ENCODE measurements at places on chromosomes 1 and 21.
A peak's percentile ranks its signal among the peaks of the same experiment; 100 is the strongest.

DNA sequence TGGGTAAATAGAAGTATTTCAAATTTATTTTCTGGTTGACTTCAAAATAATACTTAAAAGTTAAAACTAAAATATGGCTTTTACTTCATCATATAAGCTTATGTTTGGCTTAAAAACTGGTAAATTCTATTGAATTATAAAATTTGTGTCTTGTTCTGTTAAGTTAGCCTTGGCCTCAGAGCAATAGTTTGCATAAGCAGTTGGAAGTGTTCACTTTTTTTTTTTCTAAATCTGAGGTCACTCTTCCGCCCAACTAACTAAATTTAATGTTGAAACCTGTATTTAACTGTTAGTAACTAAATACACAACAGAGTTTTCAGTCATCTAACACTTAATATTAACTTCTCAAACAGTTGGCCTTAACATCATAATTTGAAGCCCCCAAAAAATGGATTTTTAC is 871.7 kb upstream of the ADAMTS5 start:
- no peak for DNase-seq

DNA sequence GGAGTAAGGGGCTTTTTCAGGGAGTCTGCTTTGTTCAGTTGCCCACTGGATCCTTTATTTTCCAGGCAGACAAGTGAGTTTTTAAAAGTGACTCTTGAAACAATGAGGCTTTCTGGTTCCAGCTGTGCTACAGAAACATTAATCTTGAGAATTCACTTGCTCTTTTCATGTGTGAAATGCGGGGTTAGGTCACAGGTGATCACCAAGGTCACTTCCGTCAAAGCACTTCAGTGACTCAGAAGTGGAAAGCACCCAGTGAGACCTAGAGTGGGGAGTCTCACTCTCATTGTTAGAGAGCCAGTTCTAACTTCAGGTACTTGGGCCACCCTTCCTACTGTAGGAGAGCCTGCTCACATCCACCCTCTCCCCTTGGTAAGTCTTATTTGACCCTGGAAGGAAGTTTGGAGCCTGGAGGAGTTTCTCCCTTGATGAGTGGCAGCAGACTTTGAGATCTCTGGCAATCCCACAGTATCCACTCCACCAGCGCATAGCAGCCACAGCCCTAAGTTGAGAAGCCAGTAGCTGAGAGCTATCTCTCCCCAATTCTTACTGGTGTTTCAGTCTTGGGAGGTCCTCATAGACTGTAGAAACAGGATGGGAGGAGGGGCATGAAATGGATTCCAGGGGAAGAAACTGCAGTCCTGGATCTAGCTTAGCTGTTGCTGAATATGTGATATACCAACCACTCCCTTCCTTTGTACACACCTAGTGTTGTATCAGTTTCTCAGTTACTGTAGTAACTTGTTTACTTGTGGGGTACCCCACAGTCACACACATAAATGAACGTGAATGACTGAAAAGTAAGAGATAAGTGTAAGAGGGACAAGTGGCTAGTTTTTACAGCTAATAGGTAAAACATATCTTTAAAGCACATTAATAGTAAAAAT is 3.1 kb downstream of the TACSTD2 start:
- no peak for DNase-seq

DNA sequence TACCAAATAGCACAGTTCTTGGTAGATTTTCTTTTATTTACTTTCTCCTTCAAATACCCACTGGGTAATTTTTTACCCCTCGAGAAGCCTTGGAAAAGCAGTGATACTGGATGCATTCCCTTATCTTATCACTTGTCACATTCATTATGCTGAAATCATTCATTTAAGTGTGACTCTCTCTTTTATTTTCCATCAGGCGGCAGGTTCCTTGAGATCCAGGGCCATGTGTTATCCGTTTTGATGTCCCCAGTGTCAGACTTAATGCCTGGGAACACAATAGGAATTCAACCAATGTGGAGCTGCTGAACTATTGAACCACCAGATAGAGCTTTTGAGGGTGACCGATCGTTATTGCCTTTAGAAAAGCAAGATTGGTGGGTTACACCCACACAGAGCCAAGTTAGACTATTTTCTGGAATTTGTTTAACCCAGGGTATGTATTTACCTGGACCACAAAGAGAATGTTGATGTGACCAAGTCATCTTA is 51.5 kb upstream of the ATP5PO start:
- no peak for DNase-seq

- DNase-seq, result no peak
Observed at GRCh38 chr1:177126267-177126666, 38.2 kb downstream of the ASTN1 start.

- DNase-seq, result no peak
Observed at GRCh38 chr1:230316864-230317745, 109.0 kb downstream of the PGBD5 start.

DNA sequence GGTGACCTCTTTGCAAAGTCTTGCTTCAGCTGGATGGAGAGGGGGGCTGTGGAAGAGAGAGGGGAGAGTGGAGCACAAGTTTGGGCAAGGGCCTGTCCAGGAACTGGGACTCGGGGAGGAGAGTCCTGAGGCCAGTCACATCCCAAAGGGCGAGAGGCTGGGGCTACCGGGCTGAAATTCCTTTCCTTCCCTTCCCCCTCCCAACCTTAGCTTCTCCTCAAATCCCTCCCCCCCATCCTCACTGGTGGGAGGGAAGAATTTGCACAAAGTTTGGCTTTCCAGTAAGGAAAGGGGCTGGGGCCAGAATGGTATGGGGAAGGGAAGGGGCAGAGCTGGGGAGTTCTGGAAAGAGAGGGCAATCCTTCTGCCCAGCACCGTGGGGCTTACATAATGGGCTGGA is 854 bp downstream of the CNTN2 start:
- no peak for DNase-seq

- DNase-seq, result no peak
Observed at GRCh38 chr1:230321741-230322420, 104.3 kb downstream of the PGBD5 start.

DNA sequence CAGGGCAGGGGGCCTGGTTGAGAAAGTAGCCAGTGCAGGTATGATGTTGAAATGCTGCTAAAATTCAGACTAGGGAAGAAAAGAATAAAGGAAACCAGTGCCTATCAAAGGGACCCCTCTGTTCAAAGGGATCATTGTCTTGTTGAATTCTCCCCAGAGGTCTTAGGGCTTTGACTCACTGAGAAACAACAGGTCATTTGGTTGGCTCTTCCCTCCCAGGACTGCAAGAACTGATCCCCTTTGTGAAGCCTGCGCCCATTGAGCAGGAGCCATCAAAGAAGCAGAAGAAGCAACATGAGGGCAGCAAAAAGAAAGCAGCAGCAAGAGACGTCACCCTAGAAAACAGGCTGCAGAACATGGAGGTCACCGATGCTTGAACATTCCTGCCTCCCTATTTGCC is 11.8 kb upstream of the CELSR2 start:
- DNase-seq, result no peak

GRCh38 chr1:43995984-43996732 is 4.8 kb downstream of the CCDC24 start:
- DNase-seq, result no peak

DNA sequence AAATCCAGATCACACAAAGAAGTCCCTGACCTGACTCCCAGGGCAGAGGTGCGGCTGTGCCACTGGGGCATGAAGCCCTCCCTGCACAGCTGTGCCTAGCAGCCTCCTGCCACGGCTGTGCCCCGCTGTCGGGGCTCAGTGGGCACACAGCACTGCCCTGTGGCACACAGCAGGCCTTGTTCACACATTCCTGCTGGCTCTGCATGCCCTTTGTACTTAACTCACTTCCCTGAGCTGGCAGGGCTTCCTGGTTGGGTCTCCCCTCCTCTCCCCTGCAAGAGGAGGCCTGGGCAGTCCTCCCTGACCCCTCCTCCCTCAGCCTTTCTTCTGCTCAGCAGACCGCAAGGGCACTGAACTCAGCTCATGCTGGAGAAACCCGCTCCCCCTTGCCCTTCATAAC is 14.8 kb downstream of the LHX4 start:
- DNase-seq, result no peak

GRCh38 chr1:89762779-89763648 is 57.8 kb upstream of the LRRC8D start:
- DNase-seq, result peak; percentile 81

GRCh38 chr1:90879281-90879680 is 142.6 kb downstream of the ZNF644 start:
- peak; percentile 50 for DNase-seq

DNA sequence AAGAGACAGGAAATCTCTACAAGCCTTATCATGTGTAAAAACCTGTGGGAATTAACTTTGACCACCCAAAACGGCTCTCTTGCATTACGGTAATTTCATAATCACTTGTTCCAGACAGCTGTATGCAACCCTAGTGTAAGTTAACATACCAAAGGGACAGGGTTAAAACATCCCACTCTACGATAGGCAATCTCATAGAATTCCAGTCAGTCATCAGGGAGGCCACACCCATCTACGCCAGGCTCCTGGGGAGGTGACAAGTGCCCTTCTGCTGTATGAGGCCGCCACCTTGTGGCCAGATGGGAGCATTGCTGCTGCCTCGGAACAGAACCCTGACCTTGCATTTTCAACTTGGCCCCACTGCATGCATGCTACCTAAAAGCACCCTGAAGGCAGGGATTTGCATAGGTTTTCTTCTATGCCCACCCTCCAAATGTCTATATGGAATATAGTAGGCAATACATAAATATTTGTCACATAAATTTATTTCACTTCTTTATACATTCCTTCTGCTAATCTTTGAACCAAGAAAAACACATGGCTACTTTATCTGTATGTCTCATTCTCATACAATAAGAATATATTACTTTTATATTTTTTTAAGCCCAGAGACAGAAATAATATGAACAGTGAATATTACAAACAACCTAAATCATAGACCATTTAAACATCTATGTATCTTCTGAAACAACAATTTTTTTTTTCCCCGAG is 12.6 kb downstream of the HSF2BP start:
- peak; percentile 89 for DNase-seq

- no peak for DNase-seq
Observed at GRCh38 chr1:81756872-81757271, 43.9 kb upstream of the ADGRL2 start.

GRCh38 chr21:46320331-46320801 is 3.3 kb downstream of the C21orf58 start:
- no peak for DNase-seq

GRCh38 chr1:33438364-33439160 is 7.7 kb upstream of the PHC2 start:
- no peak for DNase-seq

DNA sequence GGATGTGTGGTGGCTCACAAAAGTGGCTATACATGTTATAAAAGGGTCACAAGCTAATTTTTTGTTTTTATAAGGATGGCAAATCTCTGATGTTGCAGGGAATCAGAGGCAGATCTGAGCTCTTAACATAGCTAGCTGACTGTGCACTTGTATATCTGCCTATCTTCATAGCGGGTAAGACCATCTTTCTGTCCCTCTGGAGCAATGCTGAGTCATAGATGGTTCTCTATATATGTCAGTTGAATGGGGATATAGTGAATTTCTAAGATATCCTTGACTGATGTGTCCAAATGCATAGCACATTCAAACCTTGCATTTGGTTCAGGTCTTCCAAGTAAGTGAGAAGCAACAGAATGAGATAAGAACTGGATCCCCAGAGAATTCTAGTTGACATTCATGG is 272.6 kb upstream of the PROX1 start:
- DNase-seq, result no peak

DNA sequence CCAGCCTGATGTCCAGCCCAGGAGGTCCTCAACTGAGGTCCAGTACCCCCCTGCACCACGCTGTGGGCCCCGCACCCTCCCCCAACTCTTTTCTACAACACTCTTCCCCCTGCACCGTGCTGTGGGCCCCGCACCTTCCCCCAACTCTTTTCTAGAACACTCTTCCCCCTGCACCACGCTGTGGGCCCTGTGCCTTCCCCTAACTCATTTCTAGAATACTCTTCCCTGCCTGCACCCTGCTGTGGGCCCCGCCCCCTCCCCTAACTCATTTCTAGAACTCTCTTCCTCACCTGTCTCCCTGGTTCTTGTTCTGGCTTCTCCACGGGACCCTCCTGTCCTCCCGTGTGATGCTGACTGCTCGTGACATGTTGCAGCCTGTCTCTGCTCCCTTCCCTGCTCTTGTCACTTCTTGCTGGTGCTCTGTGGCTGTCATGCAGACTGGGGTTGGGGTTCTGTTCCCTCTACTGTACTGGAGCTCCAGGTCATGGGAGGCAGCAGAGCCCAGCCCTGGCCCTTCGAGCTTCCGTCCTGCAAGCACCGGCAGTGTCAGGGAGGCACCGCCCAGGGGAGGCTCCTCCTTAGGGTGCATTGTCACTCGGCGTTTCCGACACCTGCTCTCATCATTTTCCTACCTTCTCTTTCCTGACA is 160.1 kb upstream of the COL6A1 start:
- DNase-seq, result no peak

DNA sequence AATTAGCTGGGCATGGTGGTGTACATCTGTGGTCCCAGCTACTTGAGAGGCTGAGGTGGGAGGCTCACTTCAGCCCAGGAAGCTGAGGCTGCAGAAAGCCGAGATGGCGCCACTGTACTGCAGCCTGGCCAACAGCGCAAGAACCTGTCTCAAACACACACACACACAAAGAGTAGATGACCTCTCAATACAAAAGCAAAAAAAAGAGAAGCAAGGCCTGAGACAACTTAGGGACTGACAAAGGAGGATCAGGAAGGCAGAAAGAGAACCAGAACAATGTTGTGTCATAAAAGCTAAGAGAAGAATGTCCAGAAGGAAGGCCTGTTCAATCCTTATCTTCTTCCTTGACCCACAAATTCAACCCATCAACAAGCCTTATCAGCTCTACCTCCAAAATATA is 18.5 kb downstream of the WASF2 start:
- no peak for DNase-seq

GRCh38 chr1:167720965-167721616 is 691 bp upstream of the MPZL1 start:
- no peak for DNase-seq

DNA sequence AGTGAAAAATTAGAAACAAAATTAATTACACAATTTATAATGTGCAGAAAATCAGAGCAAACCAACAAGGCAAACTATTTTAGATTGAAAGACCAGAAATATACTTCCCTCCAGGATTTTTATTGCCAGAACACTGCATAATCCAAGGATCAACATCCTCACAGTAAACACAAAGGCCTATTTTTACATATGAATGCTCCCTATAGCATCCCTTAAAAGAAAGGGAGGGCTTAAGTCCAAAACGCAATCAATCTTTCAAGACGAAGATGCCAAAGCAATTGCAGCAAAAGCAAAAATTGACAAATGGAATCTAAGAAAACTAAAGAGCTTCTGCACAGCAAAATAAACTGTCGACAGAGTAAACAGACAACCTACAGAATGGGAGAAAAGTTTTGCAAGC is 18.6 kb upstream of the CHIA start:
- no peak for DNase-seq

DNA sequence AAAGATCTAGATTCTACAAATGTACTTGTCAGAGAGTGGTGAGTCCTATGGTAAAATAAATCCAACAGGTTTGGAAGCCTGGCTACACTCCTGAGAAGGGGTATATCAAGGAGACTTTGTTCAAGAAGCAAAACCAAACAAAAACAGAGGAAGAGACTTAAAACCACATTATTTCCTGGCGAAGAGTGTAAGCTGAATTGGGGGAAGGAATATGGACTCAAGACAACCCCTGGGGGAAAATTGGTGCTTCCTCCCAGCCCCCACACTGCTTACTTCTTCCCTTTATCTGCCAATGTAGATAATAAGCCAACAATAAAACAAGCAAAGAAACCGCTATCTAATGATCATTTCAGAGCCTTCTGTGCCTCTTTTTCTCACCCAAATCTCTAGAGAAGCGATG is 48.4 kb upstream of the ZBTB18 start:
- no peak for DNase-seq

GRCh38 chr1:6033986-6034749 is 11.5 kb upstream of the KCNAB2 start:
- peak; percentile 4 for DNase-seq

Data from NCI-H1105 treated with DMSO at 0.1 percent for 48 hours (cell line).